Pons (tissue), 1 donor: ENCODE measurements at places on chromosomes 4 and X.

GRCh38 chrX:113384628-113385027 is 544.0 kb upstream of the AMOT start:
- peak; percentile 10 for DNase-seq

- no peak for DNase-seq
Measured at GRCh38 chr4:143251779-143252178, 67.1 kb downstream of the USP38 start.

DNA sequence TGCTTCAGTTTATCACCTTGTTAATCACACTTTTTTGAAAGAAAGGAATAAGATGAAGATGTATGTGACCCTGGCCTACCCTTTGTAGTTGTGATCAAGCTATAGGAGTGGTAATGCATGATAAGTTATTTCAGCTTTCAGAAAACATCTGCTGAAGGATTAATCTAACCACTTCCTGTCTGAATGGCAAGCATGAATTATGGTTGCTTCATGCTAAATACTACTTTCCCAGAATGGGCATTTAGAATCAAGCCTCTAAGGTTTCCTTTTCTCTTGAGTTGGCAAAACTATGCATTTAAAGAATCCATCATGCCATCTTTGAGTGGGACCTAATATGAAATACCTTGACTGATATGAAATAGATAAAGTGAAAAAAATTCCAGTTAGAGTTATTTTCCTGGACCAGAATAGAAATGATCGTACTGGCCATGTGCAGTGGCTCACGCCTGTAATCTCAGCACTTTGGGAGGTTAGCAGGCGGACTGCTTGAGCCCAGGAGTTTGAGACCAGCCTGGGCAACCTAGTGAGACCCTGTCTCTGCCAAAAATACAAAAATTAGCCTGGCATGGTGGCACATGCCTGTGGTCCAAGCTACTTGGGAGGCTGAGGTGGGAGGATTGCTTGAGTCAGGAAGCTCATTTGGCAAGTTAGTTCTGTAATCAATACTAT is 59.1 kb downstream of the ANXA3 start:
- DNase-seq: no peak

- peak; percentile 28 for DNase-seq
Measured at GRCh38 chr4:106201373-106201772, 114.6 kb downstream of the TBCK start.

DNA sequence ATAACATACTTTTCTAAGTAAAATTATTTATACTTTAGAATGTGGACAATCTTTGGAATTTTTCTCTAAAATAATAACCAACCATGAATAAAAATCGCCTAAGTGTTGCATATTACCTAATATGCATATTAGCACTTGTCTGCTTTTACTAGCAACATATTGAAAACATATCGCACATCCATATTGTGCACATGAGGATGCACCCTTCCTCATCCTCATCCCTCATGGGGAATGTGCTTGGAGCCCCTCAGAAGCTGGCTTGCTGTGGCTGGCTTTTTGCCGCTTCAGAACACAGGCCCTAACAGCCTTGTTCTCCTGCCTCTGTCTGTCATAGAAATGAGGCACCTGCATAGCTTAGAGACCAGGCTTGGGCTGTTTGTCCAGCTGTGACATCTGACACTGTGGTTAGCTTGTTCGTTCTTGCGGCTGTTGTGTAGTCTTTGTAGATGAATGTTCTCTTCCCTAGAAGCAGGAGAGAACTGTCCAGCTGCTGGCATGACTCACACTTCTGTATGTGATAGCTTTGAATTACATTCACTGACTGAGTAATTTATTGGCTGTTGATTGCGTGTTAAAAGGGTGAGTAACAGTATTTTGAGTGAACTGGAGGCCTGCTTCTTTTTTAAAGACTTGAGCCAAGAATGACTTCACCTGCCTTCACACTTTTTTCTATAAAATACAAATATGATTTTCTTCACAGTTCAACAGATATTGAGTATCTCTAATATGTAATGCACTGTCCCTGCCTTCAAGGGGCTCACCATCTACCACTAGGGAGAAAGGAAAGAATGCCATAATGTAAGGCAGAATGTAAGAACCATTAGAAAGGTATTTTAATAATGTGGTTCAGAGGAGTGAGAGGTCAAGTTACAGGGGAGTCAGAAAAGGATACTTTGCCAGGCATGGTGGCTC is 81.9 kb downstream of the HMGB2 start:
- DNase-seq: peak; percentile 75

- no peak for DNase-seq
Measured at GRCh38 chr4:136934601-136935000, 597.7 kb downstream of the PCDH18 start.

- DNase-seq: no peak
Measured at GRCh38 chr4:33494150-33494549, 2750.2 kb downstream of the ARAP2 start.

DNA sequence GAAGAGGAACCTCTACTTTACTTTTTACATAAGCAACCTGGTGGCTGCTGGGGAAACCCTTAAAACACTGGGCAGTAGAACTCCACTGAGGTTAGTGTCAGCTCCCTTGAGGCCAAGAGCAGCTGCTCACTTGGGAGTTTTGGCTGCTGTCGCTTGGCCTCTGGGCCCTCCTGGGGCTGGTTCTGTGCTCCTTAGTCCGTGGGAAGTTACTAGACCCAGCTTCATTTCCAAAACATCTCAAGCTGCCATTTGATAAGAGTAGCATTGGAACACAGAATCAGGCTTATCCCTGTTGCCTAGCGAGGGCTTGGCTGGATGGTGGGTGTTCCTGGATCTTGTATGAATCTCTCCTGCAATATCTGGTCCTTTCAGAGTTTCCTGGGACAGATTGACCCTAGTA is 26.1 kb downstream of the RNF4 start:
- DNase-seq: no peak

GRCh38 chrX:4682636-4683035 is 969.2 kb upstream of the PRKX start:
- DNase-seq: no peak

DNA sequence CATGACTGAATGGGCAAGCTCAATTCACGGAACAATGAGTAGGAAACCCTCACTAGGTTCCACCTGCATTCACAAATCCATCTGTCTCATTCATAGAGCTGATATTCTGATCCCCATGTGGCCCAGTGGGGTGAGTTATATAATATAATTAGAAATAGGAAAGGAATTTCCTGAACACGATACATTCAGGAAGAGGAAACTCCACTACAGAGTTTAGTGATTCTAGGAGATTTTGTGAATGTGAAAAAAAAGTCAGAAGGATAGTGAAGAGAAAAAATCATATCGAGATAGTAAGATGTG is 471.2 kb downstream of the GASK1B start:
- no peak for DNase-seq

DNA sequence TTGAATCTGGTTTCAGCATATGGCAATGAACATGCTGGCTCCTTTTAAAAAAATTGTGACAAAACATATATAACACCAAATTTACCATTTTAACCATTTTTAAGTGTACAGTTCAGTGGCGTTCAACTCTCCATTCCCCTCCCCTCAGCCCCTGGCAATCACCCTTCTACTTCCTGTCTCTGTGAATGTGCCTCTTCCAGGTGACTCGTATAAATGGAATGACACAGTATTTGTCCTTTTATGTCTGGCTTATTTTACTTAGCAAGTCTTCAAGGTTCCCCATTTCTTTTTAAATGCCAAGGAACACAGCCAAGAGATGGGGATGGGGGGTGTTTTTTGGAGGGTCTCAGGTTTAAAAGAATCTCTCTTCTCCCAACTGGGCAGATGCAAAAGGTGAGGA is 35.4 kb upstream of the BCLAF3 start:
- no peak for DNase-seq

DNA sequence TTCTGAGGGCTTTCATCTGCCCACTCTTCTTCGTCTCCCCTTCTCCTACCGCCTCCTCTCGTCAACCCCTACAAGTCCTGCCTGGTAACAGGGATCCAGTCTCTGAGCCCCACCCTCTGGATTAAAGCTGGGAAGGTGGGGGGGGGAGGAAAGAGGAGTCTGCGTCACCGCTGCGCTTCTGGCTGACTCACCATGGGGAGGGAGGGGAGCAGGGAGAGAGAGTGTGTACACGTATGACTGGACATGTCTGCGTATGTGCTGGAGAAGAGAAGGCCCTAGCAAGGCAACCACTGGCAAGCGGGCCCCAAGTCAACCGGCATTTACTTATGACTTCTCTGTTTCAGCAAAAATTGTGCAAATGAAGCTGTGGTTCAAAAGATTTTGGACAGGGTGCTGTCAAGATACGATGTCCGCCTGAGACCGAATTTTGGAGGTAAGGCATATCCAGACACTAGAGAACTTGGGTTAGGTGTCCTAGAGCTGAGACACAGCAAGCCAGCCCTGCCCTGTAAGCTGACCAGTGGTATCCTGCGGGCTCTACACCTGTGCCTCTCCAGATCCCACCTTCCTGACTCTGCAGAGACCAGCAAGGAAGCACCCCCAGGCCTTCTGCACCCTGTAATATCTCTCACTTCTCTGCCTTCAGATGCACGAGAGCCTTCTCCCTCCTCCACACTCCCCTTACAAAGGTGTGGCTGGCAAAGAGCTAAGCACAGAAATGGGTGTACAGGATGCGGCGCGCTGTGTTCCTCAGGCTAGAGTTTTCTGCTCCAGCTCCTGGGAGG is 2.5 kb downstream of the GABRQ start:
- DNase-seq: no peak

DNA sequence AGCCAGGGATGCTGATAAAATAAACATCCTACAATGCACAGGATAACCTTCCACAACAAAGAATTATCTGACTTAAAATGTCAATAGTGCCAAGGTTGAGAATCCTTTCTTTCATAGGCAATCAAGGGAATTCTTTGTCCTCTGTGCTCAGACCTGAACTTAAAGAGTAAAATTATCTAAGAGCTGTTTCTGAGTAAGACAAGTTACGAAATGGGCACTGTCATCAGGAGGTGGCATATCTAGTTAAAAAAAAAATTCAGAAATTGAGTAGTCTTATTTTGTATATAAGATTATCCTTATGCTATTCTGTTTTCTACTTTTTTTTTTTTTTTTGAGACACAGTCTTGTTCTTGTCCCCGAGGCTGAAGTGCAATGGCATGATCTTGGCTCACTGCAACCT is 3.3 kb upstream of the RAB33B start:
- DNase-seq: no peak

DNA sequence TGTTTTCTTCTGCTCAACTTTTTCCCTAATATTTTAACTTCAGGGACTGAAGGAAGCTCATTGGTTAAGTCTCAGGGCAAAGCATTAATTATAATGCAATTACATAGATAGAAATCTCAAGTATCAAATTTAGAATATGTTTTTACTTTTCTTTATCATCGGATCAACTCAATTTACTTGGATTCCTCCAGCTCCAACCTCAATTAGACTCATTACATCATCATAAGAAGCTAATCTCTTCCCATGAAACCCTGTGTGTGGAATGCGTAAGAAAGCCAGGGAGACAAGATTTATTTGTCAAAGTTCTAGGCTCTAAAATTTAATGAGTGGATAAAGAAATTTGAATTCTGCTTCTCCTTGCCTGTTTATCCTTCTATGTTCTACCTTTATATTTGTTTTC is 918.4 kb downstream of the ADGRL3 start:
- no peak for DNase-seq

GRCh38 chrX:100928660-100929613 is at the start of gene XKRX:
Gene XKRX (minus strand): TSS chrX:100928917. CDS start chrX:100928304, 613 bp downstream.
- no peak for DNase-seq

DNA sequence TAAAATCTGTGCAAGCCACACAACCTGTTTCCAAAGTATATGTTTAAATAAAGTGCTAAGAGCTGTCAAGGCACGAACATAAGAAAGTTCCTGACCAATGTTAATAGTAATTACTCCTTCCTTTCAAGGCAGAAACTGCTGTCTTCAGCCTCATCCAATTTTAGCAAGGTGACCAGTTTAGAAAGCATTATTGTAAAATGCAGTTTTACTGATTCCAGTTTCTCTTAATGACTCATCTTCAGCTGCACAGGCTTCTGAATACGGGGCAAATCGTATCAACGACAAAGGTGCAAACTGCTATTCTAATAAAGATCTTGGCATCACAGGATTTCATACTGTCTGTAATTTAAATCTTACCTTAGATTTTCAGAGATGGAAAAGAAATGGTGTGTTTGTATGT is 87.5 kb downstream of the PPP3CA start:
- DNase-seq: no peak

- DNase-seq: peak; percentile 69
Measured at GRCh38 chr4:54233277-54233696, 4.2 kb downstream of the PDGFRA start.

DNA sequence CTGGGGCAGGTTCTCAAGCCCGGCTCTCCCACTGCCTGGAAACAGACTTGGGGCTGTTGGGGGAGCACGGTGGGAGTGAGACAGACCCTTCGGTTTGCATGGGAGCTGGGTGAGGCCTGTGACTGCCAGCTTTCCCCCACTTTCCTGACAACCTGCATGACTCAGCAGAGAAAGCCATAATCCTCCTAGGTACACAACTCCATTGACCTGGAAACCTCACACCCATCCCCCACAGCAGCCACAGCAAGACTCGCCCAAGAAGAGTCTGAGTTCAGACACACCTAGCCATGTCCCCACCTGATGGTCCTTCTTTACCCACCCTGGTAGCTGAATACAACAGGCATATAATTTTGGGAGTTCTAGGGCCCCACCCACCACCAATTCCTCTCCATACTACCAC is 57.6 kb upstream of the UBQLN2 start:
- no peak for DNase-seq
